ENCODE measurements at places on chromosomes 4 and X.

DNA sequence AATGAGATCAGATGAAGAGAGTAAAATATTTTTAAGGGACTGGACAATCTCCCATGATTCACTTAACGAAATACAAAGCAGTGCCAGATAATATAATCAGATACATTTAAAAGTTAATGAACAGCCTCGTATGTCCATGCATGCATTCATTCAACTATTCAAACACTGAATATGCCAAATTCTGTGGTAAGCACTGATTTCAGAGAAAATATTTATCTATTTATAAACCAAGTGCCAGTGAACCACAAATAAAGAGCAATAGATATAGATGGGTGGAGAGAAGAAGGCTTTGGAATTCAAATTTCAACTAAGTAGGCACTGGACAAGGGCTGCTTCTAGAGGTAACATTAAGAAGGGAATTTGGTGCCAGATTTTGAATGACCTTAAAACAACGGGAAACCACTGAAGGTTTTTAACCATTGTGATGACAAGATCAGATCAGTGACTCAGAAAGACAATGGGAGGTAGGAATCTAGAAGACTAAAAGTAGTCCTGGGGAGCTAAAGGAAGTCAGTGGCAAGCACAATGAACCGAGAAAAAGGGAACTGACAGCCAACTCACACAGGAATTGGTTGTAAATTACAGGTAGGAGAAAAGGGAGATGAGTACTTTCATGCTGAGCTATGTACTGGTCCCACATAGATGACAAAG is 14.2 kb downstream of the ELOVL6 start:
- no peak for DNase-seq

- DNase-seq, result no peak
Measured at GRCh38 chr4:183080372-183081115, 18.5 kb upstream of the WWC2 start.

- no peak for DNase-seq
Measured at GRCh38 chr4:145525291-145525740, 43.7 kb downstream of the SMAD1 start.

GRCh38 chr4:110415041-110415440 is 60.9 kb upstream of the ENPEP start:
- DNase-seq, result no peak

DNA sequence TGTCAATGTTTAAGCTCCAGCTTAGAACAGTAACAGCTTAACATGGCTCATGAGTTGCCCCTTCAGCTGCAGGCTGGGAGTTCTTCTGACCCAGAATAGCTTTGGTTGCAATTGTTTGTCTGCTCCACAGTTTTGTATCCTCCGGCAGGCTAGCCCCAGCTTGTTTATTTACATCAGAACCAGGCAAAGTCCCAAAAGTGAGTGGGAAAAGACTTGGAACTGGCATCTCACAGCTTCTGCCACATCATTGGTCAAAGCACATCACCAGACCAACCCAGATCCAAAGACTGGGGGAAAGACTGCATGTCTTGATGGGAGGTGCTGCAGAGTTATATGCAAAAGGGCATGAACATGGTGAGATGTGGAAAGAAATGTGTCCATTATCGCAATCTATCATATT is 231.2 kb upstream of the CPEB2 start:
- no peak for DNase-seq

DNA sequence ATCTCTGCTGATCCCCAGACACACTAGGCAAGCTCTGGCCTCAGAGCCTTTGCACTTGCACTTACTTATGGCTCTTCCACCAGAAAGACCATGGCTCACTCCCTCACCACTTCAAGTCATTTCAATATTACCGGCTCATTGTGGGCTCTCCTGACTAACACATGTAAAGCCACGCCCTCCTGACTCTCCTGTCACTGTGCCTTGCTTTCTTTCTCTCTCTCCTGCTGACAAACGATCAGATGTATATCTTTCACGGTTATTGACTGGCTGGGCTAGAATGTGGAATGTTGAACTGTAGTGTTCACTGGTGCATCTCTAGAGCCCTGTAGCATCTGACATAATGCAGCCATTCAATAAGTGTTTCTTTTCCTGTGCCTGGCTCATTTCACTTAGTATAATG is 425.1 kb downstream of the RAB28 start:
- DNase-seq, result no peak

DNA sequence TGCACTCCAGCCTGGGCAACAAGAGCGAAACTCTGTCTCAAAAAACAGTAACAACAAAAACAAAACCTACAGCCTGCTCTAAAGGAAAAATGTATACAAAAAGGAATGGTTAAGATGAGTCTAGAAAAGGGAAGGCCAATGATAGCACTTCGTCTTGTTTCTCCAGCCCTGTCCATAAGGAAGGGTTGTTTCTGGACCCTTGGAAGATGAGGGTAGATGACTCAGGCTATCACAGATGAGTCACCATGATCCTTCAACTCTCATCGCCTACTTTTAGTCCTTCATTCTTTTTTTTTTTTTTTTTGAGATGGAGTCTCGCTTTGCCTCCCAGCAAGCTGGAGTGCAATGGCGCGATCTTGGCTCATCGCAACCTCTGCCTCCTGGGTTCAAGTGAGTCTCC is 8.8 kb downstream of the PLA2G12A start:
- no peak for DNase-seq

DNA sequence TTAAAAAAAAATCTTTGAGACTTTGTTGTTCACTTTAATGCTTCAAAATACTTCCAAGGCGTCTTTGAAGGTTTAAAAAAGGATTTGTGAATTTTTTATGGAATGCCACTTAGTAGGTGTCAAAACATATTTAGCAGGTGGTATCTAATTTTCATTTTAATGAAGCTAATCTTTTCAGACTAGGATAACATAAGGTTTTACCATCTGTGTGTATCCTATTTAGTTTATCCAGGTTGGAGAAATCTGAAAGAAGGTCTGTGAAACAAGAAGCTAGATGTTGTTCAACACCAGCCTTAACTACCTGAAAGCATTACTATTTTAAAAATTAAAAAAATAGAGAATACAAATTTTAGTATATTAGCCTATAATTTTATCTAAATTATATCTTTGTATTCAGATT is 193.4 kb downstream of the GRID2 start:
- no peak for DNase-seq

GRCh38 chr4:169765835-169766234 is 8.1 kb upstream of the HPF1 start:
- DNase-seq, result no peak

- no peak for DNase-seq
Measured at GRCh38 chr4:113919611-113920010, 59.8 kb downstream of the ARSJ start.

GRCh38 chr4:37935026-37935425 is 25.2 kb upstream of the PTTG2 start:
- DNase-seq, result no peak

- no peak for DNase-seq
Measured at GRCh38 chr4:152169683-152170082, 366.2 kb downstream of the FBXW7 start.

DNA sequence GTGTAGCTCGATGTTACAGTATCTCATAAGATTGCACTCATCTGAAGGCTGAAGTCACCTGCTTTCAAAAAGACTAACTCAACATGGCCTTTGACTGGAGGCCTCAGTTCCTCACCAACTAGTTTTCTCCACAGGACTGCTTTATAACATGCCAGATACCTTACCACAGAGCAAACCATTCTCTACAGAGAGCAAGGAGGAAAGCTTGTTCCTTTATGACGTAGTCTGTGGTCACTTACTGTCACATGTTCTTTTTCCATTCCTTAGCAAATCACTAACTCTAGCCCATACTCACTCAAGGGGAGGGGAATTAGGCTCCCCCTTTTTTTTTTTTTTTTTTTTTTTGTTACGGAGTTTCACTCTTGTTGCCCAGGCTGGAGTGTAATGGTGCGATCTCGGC is 3.2 kb downstream of the THAP9 start:
- DNase-seq, result no peak

- no peak for DNase-seq
Measured at GRCh38 chr4:108170631-108171338, 2.1 kb upstream of the LEF1 start.

DNA sequence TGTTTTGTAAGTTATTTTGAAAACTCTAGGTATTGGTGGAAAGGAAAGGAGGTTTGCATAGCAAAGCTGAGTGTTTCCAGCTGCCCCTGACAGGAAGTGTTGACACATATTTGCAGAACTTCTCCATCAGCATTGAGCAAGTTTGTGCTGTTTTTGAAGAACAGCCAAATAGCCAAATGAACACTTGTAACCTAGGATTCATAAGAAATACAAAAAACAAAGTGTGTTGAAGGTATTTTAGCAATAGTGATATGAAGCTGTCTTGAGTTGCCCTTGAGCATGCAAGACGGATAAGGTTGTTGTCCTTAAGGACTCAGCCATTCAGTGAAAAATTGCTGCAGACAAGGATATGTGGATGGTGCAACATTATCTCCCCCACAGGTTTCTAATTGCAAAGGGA is 68.3 kb upstream of the PGM2 start:
- DNase-seq, result no peak

DNA sequence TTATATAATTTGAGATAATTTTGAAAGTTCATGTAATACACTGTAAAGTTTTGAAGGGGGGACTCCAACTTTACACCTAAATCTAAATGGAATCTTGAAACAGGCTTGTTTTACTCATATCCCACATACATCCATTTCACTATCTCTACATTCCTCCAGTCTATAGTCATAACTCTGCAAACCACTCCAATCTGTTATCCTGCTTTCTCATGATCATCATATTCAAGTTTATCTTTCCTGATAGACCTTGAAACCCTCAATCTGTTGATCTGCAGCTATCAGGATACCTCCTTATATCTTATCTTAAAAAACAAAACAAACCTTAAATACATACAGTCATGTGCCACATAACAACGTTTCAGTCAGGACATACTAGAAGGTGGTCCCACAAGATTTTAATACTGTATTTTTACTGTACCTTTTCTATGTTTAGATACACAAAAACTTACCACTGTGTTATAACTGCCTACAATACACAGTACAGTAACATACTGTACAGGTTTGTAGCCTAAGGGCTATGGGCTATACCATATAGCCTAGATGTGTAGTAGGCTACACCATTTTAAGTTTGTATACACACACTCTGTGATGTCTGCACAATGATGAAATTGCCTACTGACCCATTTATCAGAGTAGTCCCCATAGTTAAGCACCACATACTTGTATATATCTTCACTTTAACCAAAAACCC is 14.0 kb downstream of the CHIC2 start:
- DNase-seq, result no peak

GRCh38 chrX:149837167-149837566 is 43.8 kb upstream of the MAGEA8 start:
- no peak for DNase-seq

DNA sequence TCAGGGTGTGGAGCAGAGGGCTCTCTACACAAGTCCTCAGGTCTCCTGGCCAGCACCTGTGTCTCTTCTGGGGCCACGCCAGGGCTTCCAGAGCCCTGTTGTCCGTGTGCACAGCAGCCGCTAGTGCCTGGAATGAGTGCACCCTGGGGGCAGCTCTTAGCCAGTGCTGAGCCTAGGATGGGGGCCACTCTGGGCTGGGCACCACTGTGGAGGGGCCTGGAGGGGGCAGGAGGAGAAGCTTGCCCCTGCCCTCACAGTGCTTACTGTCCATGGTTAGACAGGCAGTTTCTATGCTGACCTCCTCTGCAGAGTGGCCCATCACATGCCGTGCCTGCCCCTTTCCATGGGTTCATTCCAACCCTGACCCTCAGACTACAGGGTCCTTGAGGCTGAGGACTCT is 42.7 kb upstream of the GRPEL1 start:
- no peak for DNase-seq

DNA sequence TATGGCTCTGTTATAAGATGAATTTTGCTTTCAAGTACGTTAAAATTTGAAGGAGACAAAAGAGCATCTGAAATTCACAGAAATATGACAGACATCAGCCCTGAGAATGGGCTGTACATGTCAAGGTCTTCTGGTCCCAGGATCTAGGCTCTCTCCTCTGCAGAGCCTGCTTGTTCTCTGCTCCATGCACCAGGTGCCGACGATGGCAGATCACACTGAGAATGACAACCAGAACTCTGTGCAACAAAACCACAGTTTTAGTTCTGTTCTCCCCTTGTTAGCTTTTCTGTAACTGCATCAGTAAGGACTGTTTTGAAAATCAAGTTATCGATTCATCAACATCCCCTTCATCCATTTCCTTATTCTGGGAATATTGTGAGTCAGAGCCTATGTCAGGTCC is 30.9 kb upstream of the LGI2 start:
- no peak for DNase-seq

DNA sequence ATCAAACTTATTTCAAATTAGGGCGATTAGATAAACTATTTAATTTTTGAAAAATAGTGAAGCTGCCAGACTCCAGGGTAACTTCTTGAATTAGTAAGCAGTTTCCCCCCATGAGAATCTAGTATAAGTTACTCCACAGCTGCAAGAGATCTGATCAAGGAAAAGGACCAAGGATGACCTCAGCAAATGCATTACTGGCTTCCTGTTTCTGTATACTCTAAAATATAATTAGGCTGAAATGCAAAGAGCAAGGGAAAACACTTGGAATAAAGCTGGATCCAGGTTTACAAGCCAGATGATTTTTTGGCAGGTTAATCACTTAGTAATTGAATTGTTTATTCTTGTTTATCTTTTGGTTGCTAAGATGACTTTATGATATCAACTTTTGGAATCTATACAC is 13.4 kb upstream of the P2RY10 start:
- no peak for DNase-seq

DNA sequence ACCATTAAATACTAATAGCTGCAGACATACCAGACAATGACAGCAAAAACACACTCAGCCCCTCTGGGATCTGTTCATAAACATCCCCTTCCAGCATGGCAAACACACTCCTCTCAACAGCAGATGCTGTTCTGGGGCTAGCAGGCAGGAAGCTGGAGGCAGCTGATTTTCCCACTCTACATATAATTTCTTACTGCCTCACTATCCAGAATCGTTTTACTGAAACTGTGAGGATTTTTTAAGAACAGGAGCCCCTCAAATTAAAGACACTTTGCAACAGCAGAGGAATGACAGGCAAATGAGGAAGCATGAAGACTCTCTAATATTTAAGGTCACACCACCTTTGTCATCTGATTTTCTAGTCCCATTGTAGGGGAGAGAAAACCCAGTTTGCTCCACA is 2.2 kb downstream of the MAPK10 start:
- no peak for DNase-seq

GRCh38 chr4:24130637-24131036 is 240.8 kb upstream of the PPARGC1A start:
- no peak for DNase-seq

GRCh38 chrX:121579016-121579760 is 531.8 kb downstream of the GLUD2 start:
- DNase-seq, result no peak

- no peak for DNase-seq
Measured at GRCh38 chr4:646460-646859, 21.1 kb downstream of the PDE6B start.

All from activated CD8-positive, alpha-beta memory T cell treated with anti-CD3 and anti-CD28 coated beads for 1 hour (primary cell).